Colonic mucosa (tissue), 4 donors: ENCODE measurements at places on chromosomes 1 and 21. TPM values are rescaled to one million over a fixed set of nuclear protein-coding genes. Genes with fewer than 3 reads are reported as not detected.

DNA sequence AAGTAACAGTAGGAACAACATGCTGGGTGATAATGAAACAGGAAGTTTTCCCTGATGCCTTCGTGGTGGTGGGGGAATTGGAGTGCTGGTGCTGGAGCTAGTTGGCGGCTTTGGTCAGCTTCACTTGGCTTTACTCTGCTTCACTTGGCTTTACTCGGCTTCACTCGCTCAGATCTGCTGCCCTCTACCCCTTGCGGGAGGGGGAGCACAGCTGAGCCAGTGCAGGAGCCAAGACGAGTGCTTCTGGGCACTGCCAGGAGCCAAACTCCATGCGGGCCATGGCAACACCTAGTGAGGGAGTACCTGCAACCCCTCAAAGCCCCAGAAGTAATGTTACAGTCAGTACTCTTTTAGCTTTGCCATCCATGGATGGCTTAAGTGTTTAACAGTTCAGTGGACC is 10.6 kb upstream of the PRKACB start:
- H3K4me3 ChIP-seq: no peak overlapping the region
- H3K27me3 ChIP-seq: no peaks in the 10 kb centered on the region
- H3K36me3 ChIP-seq: no peaks in the 10 kb centered on the region
- H3K4me1 ChIP-seq: no peaks in the 10 kb centered on the region

- no peaks in the 10 kb centered on the region for H3K27me3 ChIP-seq
- H3K4me1 ChIP-seq: no peaks in the 10 kb centered on the region
- no peaks in the 10 kb centered on the region for H3K36me3 ChIP-seq
- no peak for DNase-seq
- no peak overlapping the region for H3K27ac ChIP-seq
Measured at GRCh38 chr1:3925256-3925655, 25.2 kb upstream of the C1orf174 start.

DNA sequence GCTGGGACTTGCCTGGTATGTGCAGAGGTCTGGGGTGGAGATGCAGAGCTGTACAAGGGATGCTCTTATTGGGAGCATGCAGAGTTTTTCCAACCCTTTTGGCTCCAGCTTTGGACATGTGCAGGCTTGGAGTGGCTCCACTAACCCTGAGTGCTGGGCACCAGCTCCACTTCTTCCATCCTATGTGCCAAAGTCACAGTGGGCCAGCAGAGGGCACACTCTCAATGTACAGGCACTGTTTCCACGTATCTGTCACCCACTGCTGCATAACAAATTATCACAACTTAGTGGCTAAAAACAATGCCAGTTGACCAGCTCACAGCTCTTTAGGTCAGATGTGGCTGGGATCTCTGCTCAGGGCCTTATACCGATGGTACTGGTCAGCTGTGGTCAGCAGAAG is 631.8 kb downstream of the AJAP1 start:
- no peak for DNase-seq
- no peak overlapping the region for H3K4me3 ChIP-seq
- H3K27me3 ChIP-seq: no peaks in the 10 kb centered on the region
- no peak overlapping the region for H3K27ac ChIP-seq
- H3K36me3 ChIP-seq: no peaks in the 10 kb centered on the region

DNA sequence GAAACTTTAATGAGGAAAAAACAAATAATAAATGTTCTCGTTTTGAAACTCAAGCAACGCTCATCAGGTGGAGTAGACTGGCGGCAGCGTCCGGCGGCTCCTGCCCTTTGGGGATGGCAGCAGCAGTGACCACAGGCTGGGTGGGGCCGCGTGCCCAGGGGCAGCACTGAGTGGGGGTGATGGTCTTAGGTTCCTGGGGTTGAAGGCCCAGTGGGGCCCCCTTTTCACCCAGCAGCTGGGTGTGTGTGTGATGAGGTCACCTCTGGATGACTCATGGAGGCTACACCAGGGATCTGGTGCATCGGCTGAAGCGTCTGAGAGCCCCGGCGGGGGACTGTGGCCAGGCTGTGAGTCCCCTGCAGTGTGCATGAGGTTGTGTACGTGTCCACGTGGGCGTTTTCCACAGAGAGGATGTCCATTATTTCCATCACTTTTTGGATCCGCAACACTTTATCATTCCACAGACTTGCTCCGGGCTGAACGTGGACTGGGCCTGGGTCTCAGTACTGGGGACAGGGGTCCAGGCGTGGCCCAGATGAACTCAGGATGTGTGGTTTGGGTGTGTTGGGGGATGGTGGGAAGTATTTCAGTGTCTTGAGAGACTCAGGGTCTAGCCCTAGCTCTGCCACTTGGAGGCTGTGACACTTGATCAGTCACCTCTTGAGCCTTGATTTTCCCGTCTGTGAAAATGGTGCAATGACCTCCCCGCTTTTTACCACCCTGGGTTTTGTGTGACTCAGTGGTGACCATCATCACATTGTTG is 25.6 kb downstream of the LDLRAP1 start:
- no peak overlapping the region for H3K4me3 ChIP-seq
- no peak for DNase-seq
- H3K4me1 ChIP-seq: no peaks in the 10 kb centered on the region
- H3K27me3 ChIP-seq: no peaks in the 10 kb centered on the region
- no peaks in the 10 kb centered on the region for H3K36me3 ChIP-seq
- H3K27ac ChIP-seq: no peak overlapping the region

- no peaks in the 10 kb centered on the region for H3K36me3 ChIP-seq
- no peaks in the 10 kb centered on the region for H3K4me1 ChIP-seq
- no peak for DNase-seq
- peak overlapping the region; percentile 47 for H3K27ac ChIP-seq
- no peaks in the 10 kb centered on the region for H3K27me3 ChIP-seq
Measured at GRCh38 chr1:23376890-23377811, 7.5 kb upstream of the ZNF436 start.

DNA sequence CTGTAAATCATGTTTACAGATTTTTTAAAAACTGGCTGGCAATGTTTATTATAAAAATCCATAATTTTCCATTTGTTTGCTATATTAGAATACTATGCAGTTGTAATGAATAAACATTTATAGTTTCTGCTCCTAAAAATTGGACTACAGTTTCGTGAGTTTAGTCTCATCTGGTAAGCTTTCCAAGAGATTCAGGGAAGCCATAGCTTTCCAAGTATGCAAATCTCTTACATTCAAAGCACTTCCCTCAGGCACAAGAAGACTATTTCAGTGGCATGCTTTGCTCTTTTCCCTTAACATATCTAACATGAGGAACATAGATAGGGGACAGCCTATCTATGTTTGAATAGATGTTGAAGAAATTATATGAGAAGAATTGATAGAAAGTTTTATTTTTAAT is 77.2 kb downstream of the ADGRL2 start:
- H3K36me3 ChIP-seq: no peaks in the 10 kb centered on the region
- DNase-seq: no peak
- no peak overlapping the region for H3K27ac ChIP-seq
- H3K4me3 ChIP-seq: no peak overlapping the region
- H3K27me3 ChIP-seq: no peaks in the 10 kb centered on the region

GRCh38 chr1:21341022-21341421 is 50.8 kb upstream of the ECE1 start:
- DNase-seq: no peak
- H3K4me1 ChIP-seq: peaks cover 41% of the 10 kb centered on the region
- no peaks in the 10 kb centered on the region for H3K36me3 ChIP-seq
- H3K4me3 ChIP-seq: no peak overlapping the region

- no peaks in the 10 kb centered on the region for H3K27me3 ChIP-seq
- no peaks in the 10 kb centered on the region for H3K36me3 ChIP-seq
- no peaks in the 10 kb centered on the region for H3K4me1 ChIP-seq
- no peak overlapping the region for H3K4me3 ChIP-seq
- no peak for DNase-seq
- H3K27ac ChIP-seq: no peak overlapping the region
Measured at GRCh38 chr1:51115714-51116404, 13.8 kb downstream of the C1orf185 start.

GRCh38 chr1:73637264-73637663 is 560.7 kb downstream of the LRRIQ3 start:
- H3K4me3 ChIP-seq: no peak overlapping the region
- H3K4me1 ChIP-seq: no peaks in the 10 kb centered on the region
- no peaks in the 10 kb centered on the region for H3K27me3 ChIP-seq
- H3K27ac ChIP-seq: no peak overlapping the region

GRCh38 chr1:21115098-21115760 is 61.5 kb downstream of the EIF4G3 start:
- H3K4me1 ChIP-seq: peaks cover 12% of the 10 kb centered on the region
- no peaks in the 10 kb centered on the region for H3K27me3 ChIP-seq
- H3K27ac ChIP-seq: peak overlapping the region; percentile 72
- peak; percentile 70 for DNase-seq
- no peak overlapping the region for H3K4me3 ChIP-seq
- H3K36me3 ChIP-seq: no peaks in the 10 kb centered on the region

DNA sequence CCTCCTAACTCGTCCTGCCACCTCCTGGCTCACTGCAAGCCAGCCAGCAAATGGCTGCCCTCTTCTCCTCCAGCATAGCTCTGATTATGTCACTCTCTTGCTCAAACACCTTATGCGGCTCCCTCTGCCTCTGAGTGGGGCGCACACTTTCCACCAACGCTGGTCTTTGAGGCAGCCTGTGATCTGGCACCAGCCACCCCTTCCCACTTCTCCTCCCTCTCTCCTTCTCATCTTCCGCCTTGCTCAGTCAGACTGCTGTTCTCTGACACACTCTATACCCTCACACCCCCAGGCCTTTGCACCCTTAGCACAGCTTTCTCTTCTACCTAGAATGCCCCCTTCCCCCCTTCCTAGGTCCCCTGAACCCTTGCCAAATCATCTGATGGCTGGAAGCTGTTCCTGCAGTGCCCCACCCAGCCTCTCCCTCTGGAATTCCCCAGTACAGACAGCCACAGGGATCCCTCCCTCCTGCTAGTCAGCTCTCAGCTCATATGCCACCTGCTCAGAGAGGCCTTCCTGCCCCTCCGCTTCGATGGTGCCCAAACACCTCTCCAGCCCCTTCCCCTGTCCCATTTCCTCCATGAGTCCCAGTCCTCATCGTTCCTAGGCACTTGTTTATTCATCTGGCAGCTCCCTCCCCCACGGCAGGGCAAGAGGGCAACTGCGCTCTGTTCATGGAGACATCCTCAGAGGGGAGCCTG is 21.7 kb upstream of the PEF1 start:
- peaks cover 8% of the 10 kb centered on the region for H3K4me1 ChIP-seq
- H3K27me3 ChIP-seq: no peaks in the 10 kb centered on the region
- no peaks in the 10 kb centered on the region for H3K36me3 ChIP-seq
- peak overlapping the region; percentile 62 for H3K27ac ChIP-seq

MRPL9 gene
- 49.4 TPM for total RNA-seq

FCRL3 gene
- total RNA-seq: 0.16 TPM

KCNC4 gene
- 6.7 TPM for total RNA-seq

ZNF695 gene
- 5.3 TPM for total RNA-seq

MAP1LC3C gene
- total RNA-seq: not detected

RBBP5 gene
- 17.8 TPM for total RNA-seq

FMO5 gene
- total RNA-seq: 65.6 TPM

RO60 gene
- 55.9 TPM for total RNA-seq

SPRR3 gene
- not detected for total RNA-seq

FCAMR gene
- 4.5 TPM for total RNA-seq
